ENCODE measurements at places on chromosomes 5 and 9.

DNA sequence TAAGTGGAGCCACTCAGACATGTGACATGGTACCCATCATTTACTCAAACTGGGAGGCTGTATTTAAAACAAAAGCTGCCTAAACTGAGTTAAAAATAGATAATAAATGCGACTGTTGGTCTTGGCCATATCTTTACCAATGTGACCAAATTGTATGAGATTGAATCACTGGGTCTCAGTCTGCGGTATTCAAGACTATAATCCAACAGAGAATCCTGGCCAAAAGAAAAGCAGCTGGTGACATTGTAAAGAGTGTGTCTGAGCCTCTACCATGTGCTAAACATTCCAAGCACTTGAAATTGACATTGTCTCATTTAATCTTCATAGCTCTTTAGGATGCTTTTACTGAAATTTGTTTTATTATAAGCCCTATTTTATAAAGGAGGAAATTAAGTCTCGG is 282.6 kb downstream of the ZNF608 start:
- DNase-seq, result no peak
- H3K27ac ChIP-seq, result no peak overlapping the region
- H3K27me3 ChIP-seq, result no peaks in the 10 kb centered on the region
- no peak overlapping the region for H3K4me3 ChIP-seq
- H3K4me1 ChIP-seq, result no peaks in the 10 kb centered on the region

GRCh38 chr5:167311340-167311739 is 980.1 kb upstream of the WWC1 start:
- no peaks in the 10 kb centered on the region for H3K36me3 ChIP-seq
- peaks cover 19% of the 10 kb centered on the region for H3K27me3 ChIP-seq
- no peaks in the 10 kb centered on the region for H3K4me1 ChIP-seq
- no peak overlapping the region for H3K4me3 ChIP-seq

DNA sequence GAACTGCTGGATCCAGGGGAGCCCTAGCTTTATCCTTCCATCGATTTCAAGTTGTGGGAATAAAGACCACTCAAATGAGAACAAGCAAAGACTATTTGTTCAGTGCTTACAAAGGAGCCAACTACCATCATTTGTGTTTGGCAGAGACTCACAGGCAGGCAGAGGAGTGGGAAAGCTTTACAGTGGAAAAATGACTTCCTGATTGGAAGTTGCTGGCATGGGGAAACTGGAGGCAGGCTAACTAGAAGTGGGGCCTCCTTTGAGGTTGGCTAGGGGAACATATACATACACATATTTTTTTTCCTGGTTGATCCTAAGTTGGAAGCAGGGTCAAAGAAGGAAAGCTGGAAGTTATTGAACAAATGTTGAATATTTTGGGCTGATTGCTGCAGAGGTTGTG is 121.7 kb downstream of the ACTBL2 start:
- 0 out of 2 replicates have a peak, but pooled peaks cover 1% of the 10 kb centered on the region for H3K36me3 ChIP-seq
- H3K4me1 ChIP-seq, result peaks cover 22% of the 10 kb centered on the region
- H3K27me3 ChIP-seq, result no peaks in the 10 kb centered on the region
- H3K4me3 ChIP-seq, result no peak overlapping the region

GRCh38 chr5:29800752-29801151 is 1392.7 kb upstream of the CDH6 start:
- no peaks in the 10 kb centered on the region for H3K4me1 ChIP-seq
- H3K4me3 ChIP-seq, result no peak overlapping the region
- no peak overlapping the region for H3K27ac ChIP-seq
- H3K27me3 ChIP-seq, result no peaks in the 10 kb centered on the region
- H3K36me3 ChIP-seq, result no peaks in the 10 kb centered on the region

- H3K36me3 ChIP-seq, result no peaks in the 10 kb centered on the region
- DNase-seq, result no peak
- no peak overlapping the region for H3K27ac ChIP-seq
- H3K4me1 ChIP-seq, result no peaks in the 10 kb centered on the region
- H3K4me3 ChIP-seq, result no peak overlapping the region
- H3K27me3 ChIP-seq, result peaks cover 90% of the 10 kb centered on the region
Measured at GRCh38 chr9:133543772-133544467, 9.4 kb downstream of the ADAMTSL2 start.

DNA sequence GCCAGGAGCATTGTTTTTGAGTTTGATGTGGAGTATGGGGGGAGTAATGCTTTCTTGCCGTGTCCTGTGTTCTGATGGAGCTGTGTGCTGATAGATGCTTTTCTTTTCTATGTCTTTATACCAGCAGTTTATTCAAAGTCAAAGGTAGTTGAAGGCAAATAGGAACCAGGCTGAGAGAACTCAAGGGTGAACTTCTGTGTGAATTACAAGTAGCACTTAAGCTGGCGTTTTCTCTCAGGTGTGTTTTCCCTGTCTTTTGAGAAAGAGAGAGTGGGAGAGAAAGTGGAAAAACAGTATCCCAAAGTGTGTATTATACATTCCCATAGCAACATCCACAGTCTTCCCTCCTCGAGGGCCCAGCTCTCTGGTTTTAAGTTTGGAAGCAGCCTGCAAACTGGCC is 1.5 kb downstream of the TNFAIP8 start:
- H3K27me3 ChIP-seq, result no peaks in the 10 kb centered on the region
- no peak for DNase-seq
- H3K36me3 ChIP-seq, result no peaks in the 10 kb centered on the region
- H3K4me3 ChIP-seq, result peak overlapping the region; percentile 96
- H3K4me1 ChIP-seq, result peaks cover 80% of the 10 kb centered on the region

DNA sequence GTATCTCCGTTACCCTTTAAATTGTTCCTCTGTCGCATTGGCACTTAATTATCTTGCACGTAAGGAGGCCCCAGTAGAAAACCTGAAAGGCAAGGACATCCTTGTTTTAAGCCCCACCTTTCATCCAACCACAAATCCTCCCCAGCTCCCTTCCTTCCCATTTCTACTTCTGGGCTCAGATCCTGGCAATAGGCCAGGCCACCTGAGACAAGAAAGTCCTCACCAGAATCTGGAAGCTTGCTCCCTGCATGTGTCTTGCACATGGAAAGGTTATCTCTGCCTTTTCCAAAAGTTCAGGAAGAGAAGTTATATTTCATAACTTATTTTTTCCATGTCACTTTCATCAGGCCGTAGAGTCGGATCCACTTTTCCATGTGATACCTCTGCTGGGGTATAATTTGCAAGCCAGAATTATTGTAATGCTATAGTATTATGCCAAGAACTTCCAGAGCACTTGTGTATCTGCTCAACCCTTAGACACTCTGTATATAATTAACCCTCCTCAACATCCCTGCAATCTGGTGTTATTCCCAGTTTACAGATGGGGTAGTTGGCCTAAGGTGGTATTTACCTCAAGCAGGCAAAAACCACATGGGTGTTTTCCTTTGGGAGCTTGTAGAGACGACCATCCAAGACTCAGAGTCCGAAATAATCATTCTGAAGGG is 2.6 kb upstream of the SHB start:
- H3K4me1 ChIP-seq, result peaks cover 33% of the 10 kb centered on the region
- H3K4me3 ChIP-seq, result no peak overlapping the region
- no peaks in the 10 kb centered on the region for H3K27me3 ChIP-seq
- DNase-seq, result no peak
- H3K36me3 ChIP-seq, result peaks cover 2% of the 10 kb centered on the region

- no peak overlapping the region for H3K27ac ChIP-seq
- no peak overlapping the region for H3K4me3 ChIP-seq
- DNase-seq, result no peak
- H3K36me3 ChIP-seq, result no peaks in the 10 kb centered on the region
Measured at GRCh38 chr5:61455179-61456006, 123.3 kb downstream of the ZSWIM6 start.

DNA sequence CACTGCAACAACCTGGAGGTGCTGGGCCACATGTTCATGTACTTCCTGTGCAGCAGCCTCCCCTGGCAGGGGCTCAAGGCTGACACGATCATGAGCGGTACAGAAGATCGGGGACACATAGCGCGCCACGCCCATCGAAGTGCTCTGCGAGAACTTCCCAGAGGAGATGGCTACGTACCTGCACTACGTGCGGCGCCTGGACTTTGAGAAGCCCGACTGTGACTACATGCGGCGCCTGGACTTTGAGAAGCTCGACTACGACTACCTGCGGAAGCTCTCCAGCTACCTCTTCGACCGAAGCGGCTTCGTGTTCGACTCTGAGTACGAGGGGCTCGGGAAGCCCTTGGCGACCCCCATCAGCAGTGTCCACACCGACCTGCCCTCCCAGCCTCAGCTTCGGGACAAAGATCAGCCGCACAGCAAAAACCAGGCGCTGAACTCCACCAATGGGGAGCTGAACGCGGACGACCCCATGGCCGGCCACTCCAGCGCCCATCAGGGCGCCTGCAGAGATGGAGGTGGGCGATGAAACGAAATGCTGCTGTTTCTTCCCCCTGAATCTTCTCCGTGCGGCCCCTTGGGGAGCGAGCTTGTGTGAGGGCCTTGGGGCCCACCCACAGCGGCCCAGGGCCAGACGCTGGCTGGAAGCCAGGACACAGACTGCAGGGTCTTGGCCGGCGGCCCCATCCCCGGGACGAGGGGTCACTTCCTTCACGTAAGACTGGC is 56.5 kb downstream of the JAK2 start:
- H3K27ac ChIP-seq, result no peak overlapping the region
- H3K4me3 ChIP-seq, result no peak overlapping the region
- DNase-seq, result no peak
- H3K27me3 ChIP-seq, result no peaks in the 10 kb centered on the region
- H3K4me1 ChIP-seq, result no peaks in the 10 kb centered on the region
- H3K36me3 ChIP-seq, result no peaks in the 10 kb centered on the region

DNA sequence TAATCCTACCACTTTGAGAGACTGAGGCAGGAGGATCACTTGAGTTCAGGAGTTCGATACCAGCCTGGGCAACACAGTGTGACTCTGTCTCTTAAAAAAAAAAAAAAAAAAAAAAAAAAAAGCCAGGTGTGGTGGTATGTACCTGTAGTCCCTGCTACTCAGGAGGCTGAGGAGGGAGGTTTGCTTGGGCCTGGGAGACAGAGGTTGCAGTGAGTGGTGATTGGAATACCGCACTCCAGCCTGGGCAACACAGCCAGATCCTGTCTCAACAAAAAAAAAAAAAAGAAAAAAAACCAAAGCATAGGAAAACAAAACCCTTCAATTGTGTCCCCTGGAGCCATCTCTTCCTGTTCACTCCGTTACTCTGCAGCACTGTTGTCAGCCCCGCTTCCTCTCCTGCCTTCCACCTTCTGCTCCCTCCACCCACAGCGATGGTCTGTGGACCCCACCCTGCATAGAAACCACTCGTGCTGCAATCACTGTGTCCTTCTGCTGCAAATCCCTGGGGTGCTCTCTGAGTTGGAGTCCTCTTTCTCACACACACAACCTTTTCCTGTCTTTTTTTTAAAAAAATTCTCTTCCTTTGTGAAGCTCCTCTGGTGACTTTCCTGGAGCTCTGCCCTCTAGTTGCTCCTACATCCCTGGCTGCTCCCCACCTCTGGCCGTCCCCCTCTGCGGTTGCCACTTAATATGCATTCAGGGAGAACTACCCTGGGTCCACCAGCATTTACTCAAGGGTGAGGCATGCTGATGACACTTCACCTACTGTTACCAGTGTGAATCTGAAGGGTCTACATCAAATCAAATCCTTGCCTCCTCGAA is 22.2 kb downstream of the CCT5 start:
- no peak overlapping the region for H3K27ac ChIP-seq
- DNase-seq, result no peak
- no peaks in the 10 kb centered on the region for H3K36me3 ChIP-seq
- peaks cover 15% of the 10 kb centered on the region for H3K4me1 ChIP-seq
- H3K4me3 ChIP-seq, result no peak overlapping the region

GRCh38 chr9:17488662-17489061 is 90.2 kb upstream of the SH3GL2 start:
- no peak overlapping the region for H3K27ac ChIP-seq
- H3K27me3 ChIP-seq, result no peaks in the 10 kb centered on the region
- DNase-seq, result no peak
- H3K36me3 ChIP-seq, result no peaks in the 10 kb centered on the region

DNA sequence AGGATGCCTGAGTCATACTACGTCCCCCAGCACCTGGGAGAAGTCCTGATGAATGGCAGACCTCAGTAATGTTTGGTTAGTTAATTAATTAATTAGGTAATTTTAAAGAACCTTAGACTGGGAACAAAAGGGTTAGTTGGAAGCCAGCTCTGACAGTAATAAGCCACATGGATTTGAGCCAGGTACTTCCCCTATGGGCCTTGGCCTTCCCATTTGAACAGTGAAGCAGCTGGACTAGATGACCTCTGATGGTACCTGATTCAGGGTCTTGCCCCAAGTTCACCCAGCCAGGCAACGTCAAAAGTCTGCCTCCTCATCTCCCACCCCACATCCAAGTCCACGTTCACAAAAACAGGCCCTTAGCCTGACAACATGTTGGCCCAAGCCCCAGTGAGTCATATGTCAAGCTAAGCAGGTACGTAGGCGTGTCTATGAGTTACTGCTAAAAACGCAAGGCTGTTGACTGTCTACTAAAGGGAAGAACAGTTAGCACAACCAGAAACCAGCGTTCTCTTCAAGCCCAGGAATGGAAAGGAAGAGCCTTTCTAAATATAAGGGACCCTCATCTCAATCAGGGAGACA is 303.2 kb downstream of the ACTL7B start:
- H3K27ac ChIP-seq, result peak overlapping the region; percentile 99
- H3K36me3 ChIP-seq, result no peaks in the 10 kb centered on the region
- no peak overlapping the region for H3K4me3 ChIP-seq
- peak; percentile 89 for DNase-seq

DNA sequence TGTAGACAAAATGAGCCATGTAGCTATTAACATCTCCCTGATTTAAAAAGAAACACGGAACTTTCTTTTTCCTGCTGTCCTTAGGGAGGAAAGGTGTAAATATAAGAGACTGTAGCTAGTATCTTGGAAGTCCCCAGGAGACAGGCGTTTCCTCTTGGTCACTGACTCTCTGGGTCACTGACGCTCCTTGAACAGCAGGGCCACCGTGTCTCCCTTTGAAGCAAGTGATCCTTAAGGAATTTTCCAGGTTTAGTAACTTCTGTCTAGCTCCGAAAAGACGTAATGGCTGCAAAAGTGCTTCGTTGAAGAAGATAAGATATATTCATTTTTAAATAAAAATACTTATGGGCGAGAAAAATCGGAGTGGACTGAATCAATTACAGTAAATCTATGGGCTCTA is 745 bp upstream of the CLTA start:
- no peak for DNase-seq
- H3K36me3 ChIP-seq, result peaks cover under 1% of the 10 kb centered on the region
- no peaks in the 10 kb centered on the region for H3K27me3 ChIP-seq
- peak overlapping the region; percentile 74 for H3K27ac ChIP-seq

DNA sequence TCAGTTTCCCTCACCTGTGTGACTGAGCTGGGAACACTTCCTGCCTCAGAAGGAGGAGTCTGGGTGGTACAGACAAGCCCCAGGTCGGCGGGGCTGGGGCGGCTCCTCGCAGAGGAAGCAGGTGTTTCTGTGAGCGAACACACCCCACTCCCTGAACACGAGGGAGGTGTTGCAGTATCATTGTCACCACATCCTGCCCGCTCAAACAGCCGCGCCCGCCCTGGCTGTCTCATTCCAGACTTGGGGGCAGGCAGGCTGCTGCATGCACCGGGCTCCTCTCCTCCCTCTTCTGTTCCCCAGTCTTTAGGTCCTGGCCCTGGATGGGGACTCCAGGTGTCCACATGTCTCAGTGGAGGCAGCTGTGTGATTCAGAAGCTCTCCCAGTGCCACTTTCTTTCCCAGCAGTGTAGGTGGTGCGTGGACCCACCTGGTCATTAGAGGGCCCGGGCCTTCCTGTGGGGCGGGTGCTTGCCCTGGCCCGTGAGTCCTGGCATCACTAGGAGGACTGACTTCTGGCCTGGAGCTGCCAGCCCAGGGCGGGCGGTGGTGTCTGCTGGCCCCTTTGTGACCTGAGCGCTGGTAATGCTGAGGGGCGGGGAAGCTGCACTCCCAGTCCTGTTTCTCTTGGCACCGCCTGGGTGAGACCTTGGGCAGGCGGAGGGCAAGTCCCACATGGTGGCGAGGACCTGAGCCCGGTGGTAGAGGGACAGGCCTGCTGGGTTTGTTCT is 18.3 kb upstream of the PHYHD1 start:
- peak overlapping the region; percentile 88 for H3K27ac ChIP-seq
- H3K36me3 ChIP-seq, result 0 out of 2 replicates have a peak, but pooled peaks cover 2% of the 10 kb centered on the region
- peaks cover 67% of the 10 kb centered on the region for H3K4me1 ChIP-seq
